ENCODE measurements at places on chromosomes 6 and 20.

DNA sequence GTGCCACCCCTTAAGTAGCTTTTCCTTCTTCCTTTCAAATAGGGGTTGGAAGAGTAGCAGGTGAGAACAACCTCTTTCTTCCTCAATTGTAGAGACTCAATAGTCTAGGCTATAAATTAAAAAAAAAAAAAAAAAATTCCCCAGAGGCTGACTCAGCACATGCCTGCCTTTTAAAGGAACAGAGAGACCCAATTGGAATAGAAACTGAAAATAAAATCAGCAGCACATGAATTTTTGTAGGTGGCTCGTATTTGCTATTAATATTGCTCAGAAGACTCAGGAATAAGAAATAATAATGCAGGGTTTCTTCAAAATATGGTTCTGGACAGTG is 19.3 kb downstream of the TOP1 start:
- H3K36me3 ChIP-seq = no peaks in the 10 kb centered on the region
- H3K27ac ChIP-seq = peak overlapping the region; percentile 0
- DNase-seq = no peak

DNA sequence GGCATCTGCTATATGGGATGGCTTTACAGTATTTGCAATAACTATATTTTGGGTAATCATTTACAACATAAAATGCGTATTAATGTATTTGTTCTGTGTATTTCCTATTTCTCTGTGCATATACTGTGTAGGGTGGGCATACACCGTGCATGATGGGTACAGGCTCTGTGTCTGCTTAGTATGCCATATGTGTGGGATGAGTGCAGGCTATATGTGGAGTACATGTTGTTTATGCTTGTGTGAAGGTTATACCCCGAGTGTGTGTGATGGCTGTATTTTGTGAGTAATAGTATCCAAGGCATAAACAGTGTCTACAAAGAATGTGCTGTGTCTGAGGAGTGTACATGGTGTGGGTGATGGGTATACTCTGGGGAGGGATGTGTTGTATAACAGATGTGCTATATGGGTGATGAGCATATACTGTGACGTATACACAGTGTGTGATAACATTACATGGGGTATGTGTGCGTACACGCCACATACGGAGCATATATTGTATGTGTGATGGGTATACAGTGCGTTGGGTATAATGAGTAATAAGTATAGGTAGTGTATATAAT is 52.7 kb downstream of the CPXM1 start:
- H3K4me3 ChIP-seq = no peak overlapping the region
- peaks cover 21% of the 10 kb centered on the region for H3K27me3 ChIP-seq
- H3K27ac ChIP-seq = no peak overlapping the region
- no peaks in the 10 kb centered on the region for H3K36me3 ChIP-seq
- H3K4me1 ChIP-seq = peaks cover 26% of the 10 kb centered on the region

- no peak overlapping the region for H3K27ac ChIP-seq
- H3K36me3 ChIP-seq = no peaks in the 10 kb centered on the region
- no peaks in the 10 kb centered on the region for H3K27me3 ChIP-seq
- no peak overlapping the region for H3K4me3 ChIP-seq
Observed at GRCh38 chr6:13524801-13525508, 37.6 kb upstream of the GFOD1 start.

DNA sequence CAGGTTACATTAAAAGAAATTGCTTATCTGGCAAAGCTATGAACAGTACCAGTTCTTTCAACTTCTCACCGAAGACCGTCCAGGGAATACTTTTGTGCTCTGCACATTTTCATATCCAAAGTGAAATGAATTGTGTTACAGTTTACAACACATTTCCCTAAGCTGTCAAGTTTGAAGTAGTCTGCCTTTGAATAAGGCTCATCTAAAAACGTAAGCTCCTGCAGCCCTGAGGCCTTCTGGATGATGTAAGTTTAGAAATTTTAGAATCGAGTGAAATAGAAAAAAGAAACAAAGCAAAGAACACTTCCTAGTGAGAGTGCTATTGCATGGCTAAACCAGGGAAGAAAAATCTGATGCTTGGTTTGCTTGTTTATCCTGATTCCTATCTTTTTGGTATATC is 653.8 kb downstream of the MMUT start:
- DNase-seq = no peak
- H3K36me3 ChIP-seq = no peaks in the 10 kb centered on the region
- no peaks in the 10 kb centered on the region for H3K4me1 ChIP-seq
- no peaks in the 10 kb centered on the region for H3K27me3 ChIP-seq
- no peak overlapping the region for H3K27ac ChIP-seq
- H3K4me3 ChIP-seq = no peak overlapping the region

DNA sequence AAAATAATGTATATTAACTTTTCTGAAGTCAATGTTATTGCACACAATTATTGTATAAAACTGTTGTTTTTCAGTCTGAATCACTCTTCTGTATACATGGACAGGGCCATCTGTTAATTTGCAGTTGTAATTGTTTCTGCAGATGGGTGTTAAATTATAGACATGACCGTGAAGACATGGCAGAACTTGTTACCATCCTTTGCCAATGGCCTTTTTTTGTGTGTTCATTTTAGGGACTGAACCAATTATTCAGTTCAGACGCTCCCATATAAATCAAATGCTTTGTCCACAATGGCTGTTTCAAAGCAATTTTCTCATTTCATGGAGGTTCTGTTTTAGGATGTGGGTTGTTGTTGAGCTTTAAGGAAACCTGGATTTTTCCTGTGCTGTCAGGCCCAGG is 533.7 kb downstream of the DOK5 start:
- no peak overlapping the region for H3K4me3 ChIP-seq
- no peaks in the 10 kb centered on the region for H3K4me1 ChIP-seq
- no peak for DNase-seq
- H3K27ac ChIP-seq = no peak overlapping the region

GRCh38 chr6:118780668-118781067 is 113.3 kb upstream of the ASF1A start:
- no peak for DNase-seq
- H3K27ac ChIP-seq = no peak overlapping the region
- no peaks in the 10 kb centered on the region for H3K36me3 ChIP-seq

DNA sequence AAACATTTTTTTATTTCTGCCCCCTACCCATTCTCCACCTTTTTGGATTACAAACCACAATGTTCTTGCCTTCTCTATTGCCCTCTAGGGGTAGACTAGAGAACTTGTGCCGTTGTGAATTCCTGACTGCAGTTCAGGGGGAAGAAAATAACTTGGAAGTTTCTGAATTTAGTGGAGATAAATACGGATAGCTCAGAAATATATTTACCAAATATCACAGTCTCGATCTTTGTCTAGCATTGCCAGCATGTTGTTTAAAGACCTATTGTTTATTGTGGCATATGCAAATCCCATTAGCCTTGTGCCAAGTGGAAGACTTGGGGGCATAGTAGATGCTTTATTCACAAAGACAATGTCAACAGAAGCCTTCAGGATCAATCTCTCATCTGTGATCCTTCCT is 154.1 kb upstream of the MMS22L start:
- H3K36me3 ChIP-seq = no peaks in the 10 kb centered on the region
- no peaks in the 10 kb centered on the region for H3K4me1 ChIP-seq
- no peak overlapping the region for H3K4me3 ChIP-seq

DNA sequence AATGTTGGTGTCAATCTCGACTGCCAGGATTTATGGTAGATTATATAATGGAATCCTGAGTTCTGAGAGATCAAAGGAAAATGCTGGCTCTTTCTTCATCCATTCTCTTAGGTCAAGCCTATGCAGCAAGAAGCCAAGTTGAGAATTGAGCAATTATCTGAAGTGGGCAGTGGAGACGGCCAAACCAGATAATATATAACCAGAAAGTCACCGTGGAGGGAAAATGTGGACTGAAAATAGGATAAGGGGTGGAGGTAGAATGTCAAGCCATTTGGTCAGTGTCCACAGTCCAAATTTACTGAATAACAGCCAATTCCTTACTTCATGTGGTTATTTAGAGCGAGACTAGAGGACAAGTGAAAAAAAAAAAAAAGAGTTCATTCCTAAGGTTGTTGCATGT is 107.8 kb upstream of the ESR1 start:
- H3K4me1 ChIP-seq = peaks cover 15% of the 10 kb centered on the region
- H3K4me3 ChIP-seq = no peak overlapping the region
- no peaks in the 10 kb centered on the region for H3K36me3 ChIP-seq
- no peak overlapping the region for H3K27ac ChIP-seq

- H3K4me3 ChIP-seq = no peak overlapping the region
- H3K36me3 ChIP-seq = no peaks in the 10 kb centered on the region
- peaks cover 47% of the 10 kb centered on the region for H3K4me1 ChIP-seq
- no peak overlapping the region for H3K27ac ChIP-seq
Observed at GRCh38 chr6:108159981-108160380, 5.8 kb upstream of the NR2E1 start.

DNA sequence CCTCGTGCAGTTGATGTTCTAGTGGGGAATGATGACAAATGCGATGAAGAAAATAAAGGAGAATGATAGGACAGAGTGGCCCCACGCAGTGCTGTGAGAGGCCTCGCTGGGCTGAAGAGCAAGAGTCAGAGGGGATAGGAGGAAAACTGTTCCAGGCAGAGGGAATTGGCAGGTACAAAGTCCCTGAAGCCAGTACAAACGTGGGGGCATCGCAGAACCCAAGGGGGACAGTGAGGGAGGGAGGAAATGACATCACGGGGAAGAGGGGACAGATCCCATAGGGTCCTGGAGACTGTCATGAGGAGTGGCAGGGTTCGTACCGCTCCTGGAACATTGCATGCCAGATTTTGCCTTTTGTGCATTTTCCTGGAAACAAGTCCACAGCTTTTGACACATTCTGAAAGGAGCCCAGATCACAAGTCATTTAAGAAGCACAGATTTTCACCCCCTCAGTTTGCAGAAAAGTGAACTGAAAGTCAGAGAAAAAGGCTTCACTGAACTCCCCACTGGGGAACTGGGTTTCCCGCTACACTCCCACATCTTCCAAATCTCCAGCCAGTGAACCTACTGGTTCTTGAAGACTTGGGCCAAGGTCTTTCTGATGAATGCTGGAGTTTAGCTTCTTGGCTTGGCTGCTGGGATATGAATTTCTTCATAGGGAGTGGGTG is 77.0 kb downstream of the SULF2 start:
- H3K27me3 ChIP-seq = no peaks in the 10 kb centered on the region
- H3K36me3 ChIP-seq = no peaks in the 10 kb centered on the region
- H3K4me1 ChIP-seq = peaks cover 9% of the 10 kb centered on the region
- no peak overlapping the region for H3K27ac ChIP-seq
- DNase-seq = no peak

DNA sequence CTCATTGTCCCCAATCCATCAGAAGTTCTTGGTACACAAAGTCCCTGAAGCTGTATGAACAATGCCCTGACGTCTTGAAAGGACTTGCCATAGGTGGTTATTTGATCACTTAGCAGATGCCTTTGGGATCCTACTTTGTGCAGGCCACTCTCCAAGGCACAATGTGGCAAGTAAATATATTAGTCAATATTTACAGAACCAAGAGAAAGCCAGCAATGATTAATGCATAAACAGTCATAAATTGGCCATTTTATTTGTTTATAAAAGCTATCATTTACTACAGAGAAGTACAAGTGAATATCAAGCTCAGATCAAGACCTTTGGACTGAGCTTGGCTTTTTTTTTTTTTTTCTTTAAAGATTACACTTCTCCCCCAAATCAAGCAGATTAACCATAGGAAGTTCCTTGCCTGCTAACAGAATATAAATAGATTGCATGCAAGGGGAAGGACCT is 161.8 kb downstream of the MTHFD1L start:
- peaks cover 3% of the 10 kb centered on the region for H3K4me1 ChIP-seq
- H3K4me3 ChIP-seq = no peak overlapping the region
- H3K27ac ChIP-seq = no peak overlapping the region
- DNase-seq = no peak
- H3K27me3 ChIP-seq = no peaks in the 10 kb centered on the region

- H3K27ac ChIP-seq = no peak overlapping the region
- H3K27me3 ChIP-seq = no peaks in the 10 kb centered on the region
- peak overlapping the region; percentile 68 for H3K4me3 ChIP-seq
- peaks cover 71% of the 10 kb centered on the region for H3K4me1 ChIP-seq
Observed at GRCh38 chr6:158815907-158816306, 3.3 kb downstream of the EZR start.

- no peak overlapping the region for H3K4me3 ChIP-seq
- H3K4me1 ChIP-seq = no peaks in the 10 kb centered on the region
- H3K27me3 ChIP-seq = no peaks in the 10 kb centered on the region
- no peak overlapping the region for H3K27ac ChIP-seq
- H3K36me3 ChIP-seq = no peaks in the 10 kb centered on the region
Observed at GRCh38 chr6:88238065-88238464, 71.9 kb upstream of the CNR1 start.

DNA sequence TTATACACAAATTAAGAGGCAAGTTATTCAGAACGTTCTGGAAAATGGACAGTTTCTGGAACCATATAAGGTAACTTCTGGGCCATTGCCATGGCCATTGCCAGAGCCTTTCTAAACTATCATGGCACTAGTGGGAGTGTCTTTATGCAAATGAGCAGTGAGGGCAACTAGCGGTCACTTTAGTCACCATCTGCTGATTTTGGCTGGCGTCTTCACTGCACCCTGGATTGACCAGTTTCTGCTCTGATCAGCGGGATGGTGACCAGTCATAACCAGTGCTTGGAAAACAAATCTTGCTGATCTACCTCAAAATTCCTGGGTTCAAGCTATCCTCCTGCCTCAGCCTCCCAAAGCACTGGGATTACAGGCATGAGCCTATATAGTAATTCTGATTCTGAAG is 7.3 kb upstream of the SNTA1 start:
- H3K4me3 ChIP-seq = no peak overlapping the region
- no peaks in the 10 kb centered on the region for H3K36me3 ChIP-seq
- no peaks in the 10 kb centered on the region for H3K4me1 ChIP-seq
- H3K27me3 ChIP-seq = no peaks in the 10 kb centered on the region
- DNase-seq = no peak

- peaks cover 12% of the 10 kb centered on the region for H3K36me3 ChIP-seq
- H3K27ac ChIP-seq = no peak overlapping the region
- no peak for DNase-seq
- H3K27me3 ChIP-seq = no peaks in the 10 kb centered on the region
- H3K4me1 ChIP-seq = no peaks in the 10 kb centered on the region
Observed at GRCh38 chr6:88670369-88670768, 293.0 kb downstream of the RNGTT start.

GRCh38 chr6:5012519-5012918 is 8.7 kb upstream of the RPP40 start:
- no peaks in the 10 kb centered on the region for H3K4me1 ChIP-seq
- no peaks in the 10 kb centered on the region for H3K27me3 ChIP-seq
- H3K4me3 ChIP-seq = no peak overlapping the region
- no peaks in the 10 kb centered on the region for H3K36me3 ChIP-seq
- no peak overlapping the region for H3K27ac ChIP-seq

GRCh38 chr6:111201764-111202163 is 114.5 kb downstream of the SLC16A10 start:
- no peak overlapping the region for H3K4me3 ChIP-seq
- H3K4me1 ChIP-seq = peaks cover 7% of the 10 kb centered on the region
- no peaks in the 10 kb centered on the region for H3K36me3 ChIP-seq
- no peak overlapping the region for H3K27ac ChIP-seq
- no peaks in the 10 kb centered on the region for H3K27me3 ChIP-seq

DNA sequence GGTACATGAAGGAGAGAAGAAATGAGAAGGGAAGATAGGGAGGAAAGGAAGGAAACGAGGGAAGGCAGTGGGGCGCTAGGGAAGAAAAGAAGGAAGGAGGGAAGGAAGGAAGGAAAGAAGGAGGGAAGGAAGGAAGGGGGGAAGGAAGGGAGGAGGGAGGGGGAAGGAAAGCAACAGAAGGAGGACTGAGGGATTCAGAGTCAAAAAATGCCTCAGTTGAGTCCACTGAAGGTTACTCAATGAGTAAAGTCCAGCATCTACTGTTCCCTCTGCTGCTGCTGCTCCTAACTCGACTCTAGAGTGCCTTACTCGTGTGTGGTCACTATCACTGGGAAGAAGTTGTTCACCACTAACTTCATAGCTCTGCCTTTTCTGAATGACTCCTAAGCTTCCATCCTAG is 33.8 kb downstream of the PHACTR1 start:
- H3K27ac ChIP-seq = no peak overlapping the region
- peaks cover 13% of the 10 kb centered on the region for H3K4me1 ChIP-seq
- H3K4me3 ChIP-seq = no peak overlapping the region

All from suprapubic skin (tissue), 4 donors.